ENCODE measurements at places on chromosomes 2 and 18.

- DNase-seq: no peak
Observed at GRCh38 chr2:218396688-218397462, 2.8 kb upstream of the CTDSP1 start.

DNA sequence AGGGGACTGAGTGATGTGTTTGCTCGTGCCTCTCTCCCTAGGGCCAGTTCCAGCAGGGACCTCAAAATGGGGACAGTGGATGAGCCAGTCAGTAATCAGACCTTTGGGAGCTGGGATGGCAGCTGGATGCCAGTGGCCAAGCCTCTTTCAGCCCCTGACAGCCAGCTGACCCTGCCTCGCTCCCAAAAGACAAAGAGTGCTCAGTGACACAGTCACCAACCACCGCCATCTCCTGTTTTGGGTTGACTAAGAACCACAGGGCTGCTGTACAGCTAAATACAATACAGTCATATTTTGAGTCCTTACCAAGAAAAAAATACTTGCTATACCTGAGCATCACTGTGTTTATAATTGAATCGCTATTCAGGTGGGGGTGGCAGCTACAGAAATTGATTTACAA is 75.7 kb downstream of the POU3F3 start:
- DNase-seq: no peak

- no peak for DNase-seq
Observed at GRCh38 chr18:4144201-4144600, 310.9 kb downstream of the DLGAP1 start.

DNA sequence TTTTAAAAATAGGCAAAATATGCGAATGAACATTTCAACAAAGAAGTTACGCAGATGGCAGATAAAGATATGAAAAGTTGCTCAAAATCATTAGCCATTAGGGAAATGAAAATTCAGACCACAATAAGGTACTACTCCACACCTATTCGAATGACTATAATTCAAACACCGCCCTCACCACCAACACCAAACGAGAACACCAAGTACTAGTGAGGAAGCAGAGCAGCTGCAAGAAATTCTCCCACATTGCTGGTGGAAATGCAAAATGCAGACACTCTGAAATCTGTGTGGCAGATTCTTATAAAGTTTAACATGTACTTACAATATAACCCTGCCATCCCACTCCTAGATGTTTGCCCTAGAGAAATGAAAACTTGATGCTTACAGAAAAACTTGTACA is 17.3 kb upstream of the PRKCE start:
- no peak for DNase-seq

DNA sequence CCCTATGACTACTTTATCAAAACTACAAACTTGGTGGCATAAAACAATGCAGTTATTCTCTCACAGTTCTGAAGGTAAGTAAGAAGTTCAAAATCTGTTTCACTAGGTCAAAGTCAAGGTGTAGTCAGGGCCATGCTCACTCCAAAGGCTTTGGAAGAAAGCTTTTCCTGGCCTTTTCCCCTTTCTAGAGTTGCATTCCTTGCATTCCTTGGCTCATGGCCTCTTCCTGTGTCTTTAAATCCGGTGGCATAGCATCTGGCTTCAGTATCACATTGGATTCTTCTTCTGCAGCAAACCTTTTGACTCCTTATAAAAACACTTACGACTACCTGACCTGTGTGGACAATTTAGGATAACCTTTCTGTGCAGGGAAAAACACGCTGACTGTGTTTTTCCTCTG is 543.5 kb upstream of the HNMT start:
- DNase-seq: no peak

Data from stimulated activated CD8-positive, alpha-beta memory T cell treated with anti-CD3 and anti-CD28 coated beads, Interleukin-7, amount 100 ng/mL, for 1 hour (primary cell).